NCI-H1105 (cell line): ENCODE measurements at places on chromosomes 2 and 18.
A peak's percentile ranks its signal among the peaks of the same experiment; 100 is the strongest.

GRCh38 chr2:118047380-118047826, 33.5 kb upstream of the CCDC93 start:
- DNase-seq, result no peak

- no peak for DNase-seq
Measured at GRCh38 chr2:80238692-80239469, 65.7 kb downstream of the LRRTM1 start.

- DNase-seq, result peak; percentile 70
Measured at GRCh38 chr2:195318440-195319111, 338.4 kb upstream of the SLC39A10 start.

DNA sequence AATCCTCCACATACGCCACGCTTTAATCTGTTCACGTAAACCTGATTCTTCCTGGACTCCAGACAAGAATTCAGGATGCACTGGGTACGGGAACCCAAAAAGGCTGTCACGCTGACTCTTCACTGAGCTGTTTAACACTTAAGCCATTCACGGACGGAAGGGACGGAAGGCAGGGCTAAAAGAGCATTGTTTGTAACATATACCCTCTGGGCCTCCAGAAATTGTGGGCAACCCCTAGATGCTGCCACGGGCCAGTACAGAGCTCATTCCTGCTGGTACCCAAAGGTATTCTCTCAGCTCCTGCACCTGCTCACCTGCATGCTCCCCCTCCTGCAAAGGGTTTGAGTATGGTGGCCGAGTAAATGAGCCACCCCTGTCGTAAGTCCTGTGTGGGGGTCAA, 45.6 kb upstream of the RMP24 start:
- no peak for DNase-seq

GRCh38 chr2:174771136-174771535, 6.9 kb upstream of the CHRNA1 start:
- DNase-seq, result no peak

- DNase-seq, result no peak
Measured at GRCh38 chr2:217655651-217656050, 347.1 kb downstream of the TNS1 start.

DNA sequence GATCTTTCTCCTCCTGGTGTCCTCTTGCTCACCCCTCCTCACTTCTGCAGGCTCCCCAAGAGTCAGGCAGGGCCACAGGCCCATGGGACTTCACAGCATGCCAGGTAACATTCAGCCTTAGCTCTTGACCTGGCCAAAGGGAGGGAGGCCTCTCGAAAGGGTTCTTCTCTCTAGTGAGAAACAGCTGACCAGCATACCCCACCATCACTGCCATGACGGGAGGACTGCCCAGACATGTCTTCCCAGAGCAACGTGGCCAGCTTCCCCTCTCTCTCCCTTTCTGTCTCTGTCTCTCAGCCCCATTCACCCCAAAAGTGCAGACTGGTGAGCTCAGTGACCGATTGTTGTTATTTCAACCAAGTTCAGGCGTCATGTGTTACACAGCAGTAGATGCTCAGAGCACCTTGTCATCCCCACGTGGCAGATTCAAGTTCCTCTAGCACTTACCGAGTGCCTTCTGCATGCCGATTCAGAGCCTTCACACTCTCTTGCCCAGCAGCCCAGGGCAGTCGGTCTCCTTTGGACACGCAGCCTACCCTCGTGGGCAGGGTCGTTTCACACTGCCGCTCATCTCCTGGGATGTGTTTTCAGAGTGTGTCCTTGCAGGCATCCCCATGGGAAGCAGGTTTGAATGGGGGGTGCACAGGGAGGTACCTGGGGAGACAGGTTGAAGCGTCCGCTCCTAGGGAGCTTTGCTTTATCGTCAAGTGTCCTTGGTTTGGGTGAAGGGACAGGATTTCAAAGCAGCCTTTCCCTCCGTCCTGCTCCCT, 259.9 kb downstream of the NDUFA10 start:
- no peak for DNase-seq

GRCh38 chr2:41720331-41721251, 327.2 kb upstream of the PKDCC start:
- DNase-seq, result no peak

GRCh38 chr2:12606472-12607000, 110.2 kb upstream of the TRIB2 start:
- DNase-seq, result no peak

GRCh38 chr2:120052597-120052996, 39.7 kb downstream of the EPB41L5 start:
- no peak for DNase-seq

DNA sequence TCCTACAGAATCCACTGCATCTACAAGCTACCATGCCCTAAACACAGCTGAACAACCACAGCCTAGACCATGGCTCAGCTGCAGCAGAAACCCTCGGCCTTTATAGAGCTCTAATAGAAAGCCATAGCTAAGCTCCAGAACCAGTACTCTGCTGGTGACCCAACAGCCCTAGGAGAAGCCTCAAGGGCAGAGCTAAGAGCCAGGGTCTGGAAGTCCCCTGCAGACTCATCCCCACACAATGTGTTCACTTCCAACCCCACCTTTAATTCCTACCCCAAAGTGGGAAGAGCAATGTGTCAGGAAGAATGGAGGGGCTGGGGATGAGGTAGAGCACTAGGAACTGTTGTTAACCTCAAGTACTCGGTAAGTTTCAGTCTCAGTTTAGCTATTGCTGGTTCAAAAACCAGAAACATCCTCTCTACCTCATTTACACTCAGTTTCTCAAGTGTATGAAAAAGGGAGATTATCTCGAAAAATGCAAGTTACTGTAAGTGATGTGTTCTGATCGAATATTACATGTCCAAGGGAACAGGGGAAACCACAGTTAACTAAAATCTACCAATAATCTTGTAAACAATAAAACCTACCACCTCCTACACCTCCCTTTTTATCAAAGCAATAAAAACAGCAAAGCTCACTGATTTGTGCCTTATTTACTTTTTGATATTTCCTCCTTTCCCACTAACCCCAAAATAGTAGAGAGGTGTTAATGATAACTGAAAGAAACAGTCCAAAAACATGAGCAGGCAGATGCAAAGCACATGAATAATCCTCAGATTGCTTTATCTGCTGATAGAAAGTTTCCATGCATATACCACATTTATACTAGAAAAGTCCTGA, 36.2 kb downstream of the THADA start:
- no peak for DNase-seq

- DNase-seq, result no peak
Measured at GRCh38 chr2:150167711-150168110, 319.8 kb downstream of the RND3 start.

GRCh38 chr2:222418739-222419138, 5.6 kb upstream of the SGPP2 start:
- no peak for DNase-seq

DNA sequence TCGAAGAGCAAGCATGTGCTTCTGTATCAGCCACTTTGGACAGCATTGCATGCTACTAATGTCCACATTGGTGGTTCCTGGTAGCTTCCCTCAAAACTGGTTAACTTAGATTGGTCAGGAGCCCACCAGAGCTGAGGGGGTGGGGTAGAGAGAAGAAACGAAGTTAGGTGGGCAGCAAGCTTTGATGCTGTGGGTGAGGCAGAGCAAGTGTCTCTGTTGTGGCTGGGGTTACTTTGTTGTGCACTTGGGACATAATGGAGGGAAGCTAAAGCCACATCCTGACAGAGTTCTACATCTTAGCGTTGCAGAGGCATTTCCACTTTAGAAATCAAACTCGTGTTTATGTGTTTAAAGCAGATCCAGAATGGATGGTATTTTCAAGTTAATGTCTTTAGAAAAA, 82.7 kb downstream of the FAM168B start:
- DNase-seq, result no peak

GRCh38 chr2:217942731-217943335, 60.0 kb downstream of the TNS1 start:
- no peak for DNase-seq

GRCh38 chr2:49162151-49162550, 7.8 kb upstream of the FSHR start:
- no peak for DNase-seq

- DNase-seq, result no peak
Measured at GRCh38 chr2:33812707-33813106, 213.6 kb upstream of the FAM98A start.

GRCh38 chr2:189178054-189178453, 1.5 kb downstream of the COL5A2 start:
- no peak for DNase-seq

DNA sequence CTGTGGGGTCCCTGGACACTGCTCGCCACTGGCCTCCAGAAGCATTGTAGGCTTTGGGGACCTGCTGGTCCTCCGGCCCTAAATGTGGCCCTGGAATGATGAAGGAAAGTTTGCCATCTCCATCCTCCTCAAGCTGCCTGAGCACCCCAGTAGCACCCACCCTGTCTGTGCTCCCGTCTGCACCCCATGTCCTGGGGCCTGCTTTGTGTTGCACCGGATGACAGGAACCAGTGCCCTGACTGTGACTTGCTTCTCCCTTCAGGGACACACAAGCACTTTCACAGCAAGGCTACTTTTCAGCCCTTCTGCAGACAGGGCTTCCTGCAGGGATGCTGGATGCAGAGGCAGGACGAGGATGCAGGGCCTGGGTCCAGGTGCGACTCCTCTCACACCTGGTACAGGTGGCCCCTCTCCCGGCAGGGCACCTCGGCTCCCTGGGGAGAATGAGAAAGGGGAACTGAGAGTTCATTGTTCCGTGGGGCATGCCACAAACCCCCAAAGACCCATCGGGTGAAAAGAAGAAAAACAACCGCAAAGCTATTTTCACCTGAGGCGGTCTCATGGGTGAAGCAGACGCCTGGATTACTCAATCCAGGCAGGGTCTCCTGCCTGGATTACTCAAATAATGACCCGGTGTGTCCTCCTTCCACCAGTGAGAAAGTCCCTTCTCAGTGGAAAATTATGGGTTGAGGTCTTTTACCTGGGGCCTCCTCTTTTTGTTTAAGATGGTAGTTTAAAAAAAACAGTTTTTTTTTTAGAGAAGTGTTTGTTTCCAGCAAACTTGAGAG, 74.9 kb downstream of the LONRF2 start:
- DNase-seq, result no peak

DNA sequence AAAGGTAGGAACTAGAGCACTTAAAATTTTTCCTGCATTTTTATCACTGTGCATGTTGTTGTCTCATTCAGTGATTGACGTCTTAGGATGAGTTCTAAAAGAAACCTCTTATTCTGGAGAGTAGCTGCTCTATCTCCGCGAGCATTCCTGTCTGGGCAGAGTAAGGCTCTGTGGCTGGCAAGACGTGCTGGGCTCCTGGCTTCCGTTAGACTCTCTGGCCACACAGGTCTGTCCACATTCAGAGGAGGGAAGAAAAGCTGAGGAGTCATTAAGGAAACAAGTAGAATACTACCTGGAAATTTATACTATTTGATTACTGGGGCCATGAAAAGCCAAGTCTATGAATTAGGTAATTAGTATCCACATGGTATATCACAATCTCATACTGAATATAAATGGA, 138.0 kb upstream of the DNMT3A start:
- no peak for DNase-seq
